ENCODE measurements at places on chromosomes 11 and 22.

- peak; percentile 24 for DNase-seq
These were observed 30.9 kb upstream of the CSNK1E start for GRCh38 chr22:38347944-38348750.

GRCh38 chr11:65114538-65115171 lies 2.8 kb downstream of the ZNHIT2 start:
- no peak for DNase-seq

GRCh38 chr11:12149672-12150225 lies 39.4 kb downstream of the MICAL2 start:
- DNase-seq: no peak

DNA sequence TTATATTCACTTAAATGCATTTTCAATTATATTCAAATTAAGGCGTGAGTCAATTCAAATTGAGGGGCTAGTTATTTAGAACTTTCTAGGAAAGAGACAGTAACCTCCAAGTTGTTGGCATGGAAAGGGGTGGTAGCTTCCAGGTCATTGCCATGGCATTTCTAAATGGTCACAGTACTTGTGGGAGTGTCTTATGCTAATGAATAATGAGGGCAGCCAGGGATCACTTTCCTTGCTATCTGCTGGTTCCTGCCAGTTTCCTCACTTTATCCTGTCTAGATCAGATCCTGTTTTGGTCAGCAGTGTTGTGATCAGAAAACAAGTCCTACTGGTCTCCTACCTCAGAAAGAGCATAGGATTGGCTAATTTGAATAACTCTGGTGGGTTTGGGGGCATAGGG lies 21.8 kb upstream of the RNASEH2C start:
- DNase-seq: no peak

GRCh38 chr22:23278883-23279675 lies 98.8 kb downstream of the BCR start:
- no peak for DNase-seq

DNA sequence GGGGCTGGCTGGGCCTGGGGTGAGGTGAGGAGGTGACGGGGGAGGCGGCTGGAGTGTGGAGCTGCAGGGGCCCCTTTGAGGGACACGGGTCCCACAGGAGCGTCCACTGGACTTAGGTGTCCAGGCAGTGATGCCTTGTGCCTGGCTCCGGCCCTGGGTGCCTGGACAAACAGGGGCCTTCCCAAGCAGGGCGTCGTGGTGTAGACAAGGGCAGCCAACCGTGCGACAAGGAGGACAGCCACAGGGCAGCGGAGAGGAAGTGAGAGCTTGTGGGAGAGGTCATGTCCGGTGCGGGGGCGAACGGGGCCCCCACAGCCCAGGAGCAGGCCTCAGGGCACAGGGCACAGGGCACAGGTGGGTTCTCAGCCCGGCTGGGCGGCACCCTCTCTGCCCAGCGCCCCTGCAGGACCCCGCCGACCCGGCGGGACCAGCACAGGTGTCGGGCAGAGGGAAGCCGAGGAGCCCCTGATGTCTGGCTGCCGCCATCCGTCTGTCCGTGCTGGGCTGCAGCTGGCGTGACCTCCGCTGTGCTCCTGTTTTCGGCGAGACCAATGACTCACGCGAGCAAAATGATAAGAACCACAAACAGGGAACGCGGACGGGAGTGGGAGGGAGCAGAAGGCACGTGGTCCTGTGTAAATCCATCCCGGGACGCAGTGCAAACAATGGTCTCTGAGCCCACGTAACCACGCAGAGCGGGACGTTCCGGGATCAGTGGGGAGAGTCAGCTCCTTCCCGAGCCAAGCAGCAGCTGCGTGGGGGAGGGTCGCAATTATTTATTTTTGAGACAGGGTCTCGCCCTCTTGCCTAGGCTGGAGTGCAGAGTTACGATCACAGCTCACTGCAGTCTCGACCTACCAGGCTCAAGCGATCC lies 49.1 kb upstream of the A4GALT start:
- peak; percentile 86 for DNase-seq

DNA sequence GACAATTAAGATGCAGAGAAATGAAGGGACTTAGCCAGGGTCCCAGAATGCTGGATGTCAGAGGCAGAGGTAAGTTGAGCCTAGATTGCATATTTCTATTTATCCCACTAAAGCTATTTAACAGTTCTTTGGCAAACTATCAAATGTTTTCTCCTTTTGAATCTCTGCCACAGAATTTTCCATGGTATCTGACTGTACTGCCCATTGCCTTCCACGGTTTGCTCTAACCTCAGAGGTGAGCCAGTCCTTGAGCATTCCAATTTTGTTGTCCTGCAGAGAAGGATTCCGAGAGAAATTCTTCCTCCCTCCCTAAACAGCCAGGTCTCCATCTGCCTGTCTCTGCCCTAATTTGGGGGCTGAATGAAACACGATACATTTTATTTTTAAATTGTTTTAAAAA lies 368.3 kb upstream of the SYN3 start:
- DNase-seq: no peak

GRCh38 chr11:73310661-73311393 lies 2.8 kb downstream of the ARHGEF17 start:
- no peak for DNase-seq

DNA sequence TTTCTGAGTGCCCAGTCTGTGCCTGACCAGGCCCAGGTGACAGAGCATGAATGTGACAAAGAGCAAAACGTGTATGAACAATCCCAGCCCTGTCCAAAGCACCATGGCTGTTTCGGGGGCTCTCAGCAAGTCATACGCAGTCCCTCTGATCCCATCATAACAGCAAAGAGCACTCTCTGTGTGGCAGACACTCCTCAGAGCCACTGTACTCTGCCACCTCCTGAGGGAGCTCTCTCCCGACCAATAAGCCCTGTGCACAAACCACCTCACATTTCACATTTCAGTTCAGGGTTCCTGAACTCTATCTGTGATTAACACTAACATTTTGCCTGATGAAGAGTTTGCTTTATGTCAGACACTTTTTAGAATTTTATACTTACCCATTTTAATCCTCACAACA lies 6.6 kb downstream of the DGCR2 start:
- peak; percentile 15 for DNase-seq

GRCh38 chr11:120244476-120245365 lies 4.8 kb downstream of the POU2F3 start:
- no peak for DNase-seq

DNA sequence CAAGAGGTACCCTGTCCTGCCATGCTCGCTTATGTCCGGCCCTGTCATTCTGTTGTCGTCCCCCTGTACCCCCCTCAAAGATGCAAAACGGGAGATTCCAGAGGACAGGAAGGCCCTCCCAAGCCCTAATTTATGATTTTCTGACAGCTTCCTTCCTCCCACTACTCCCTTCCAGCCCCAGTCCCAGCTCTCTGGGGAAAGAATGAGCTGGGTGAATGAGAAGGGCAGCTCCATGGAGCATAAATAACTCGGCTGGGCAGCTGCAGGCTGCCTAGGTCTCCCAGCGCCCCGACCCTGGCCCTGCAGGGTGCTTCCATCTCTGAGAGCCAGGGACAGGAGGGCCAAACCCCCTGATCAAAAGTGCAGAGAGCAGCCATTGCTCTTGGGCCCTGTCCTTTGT lies 3.9 kb upstream of the EMID1 start:
- no peak for DNase-seq

DNA sequence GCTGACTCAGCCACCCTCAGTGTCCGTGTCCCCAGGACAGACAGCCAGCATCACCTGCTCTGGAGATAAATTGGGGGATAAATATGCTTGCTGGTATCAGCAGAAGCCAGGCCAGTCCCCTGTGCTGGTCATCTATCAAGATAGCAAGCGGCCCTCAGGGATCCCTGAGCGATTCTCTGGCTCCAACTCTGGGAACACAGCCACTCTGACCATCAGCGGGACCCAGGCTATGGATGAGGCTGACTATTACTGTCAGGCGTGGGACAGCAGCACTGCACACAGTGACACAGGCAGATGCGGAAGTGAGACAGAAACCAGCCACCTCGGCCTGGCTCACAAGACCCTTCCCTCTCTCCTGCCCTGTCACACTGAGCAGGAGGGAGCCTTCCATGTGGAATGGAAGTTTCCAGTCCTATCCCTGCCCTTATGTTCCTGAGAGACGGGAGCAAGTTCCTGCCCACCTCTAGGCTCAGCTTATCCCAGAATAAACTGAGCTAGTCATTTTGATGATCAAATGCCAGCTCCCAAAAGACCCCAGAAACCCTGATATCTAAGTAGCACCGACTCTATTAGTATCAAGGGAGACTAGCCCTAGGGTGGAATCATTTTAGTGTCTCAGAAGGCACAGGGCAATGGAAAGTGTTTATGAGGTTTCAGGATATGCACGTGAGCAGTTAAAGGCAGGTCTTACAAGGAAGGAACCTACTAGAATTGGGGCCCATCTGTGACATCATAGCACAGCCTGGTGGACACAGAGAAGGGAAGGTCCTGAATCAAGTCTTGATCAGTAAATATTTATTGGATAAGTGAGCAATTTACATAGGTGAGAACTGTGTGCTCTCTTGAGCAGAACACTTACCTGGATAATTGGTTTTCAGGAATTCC lies 6.3 kb upstream of the IGLL5 start:
- no peak for DNase-seq

GRCh38 chr11:57885298-57886050 lies 123.9 kb downstream of the CTNND1 start:
- DNase-seq: peak; percentile 30

- no peak for DNase-seq
These were observed 7.1 kb upstream of the KCNJ11 start for GRCh38 chr11:17395554-17395961.

GRCh38 chr11:208917-209260 lies 1.4 kb downstream of the RIC8A start:
- no peak for DNase-seq

DNA sequence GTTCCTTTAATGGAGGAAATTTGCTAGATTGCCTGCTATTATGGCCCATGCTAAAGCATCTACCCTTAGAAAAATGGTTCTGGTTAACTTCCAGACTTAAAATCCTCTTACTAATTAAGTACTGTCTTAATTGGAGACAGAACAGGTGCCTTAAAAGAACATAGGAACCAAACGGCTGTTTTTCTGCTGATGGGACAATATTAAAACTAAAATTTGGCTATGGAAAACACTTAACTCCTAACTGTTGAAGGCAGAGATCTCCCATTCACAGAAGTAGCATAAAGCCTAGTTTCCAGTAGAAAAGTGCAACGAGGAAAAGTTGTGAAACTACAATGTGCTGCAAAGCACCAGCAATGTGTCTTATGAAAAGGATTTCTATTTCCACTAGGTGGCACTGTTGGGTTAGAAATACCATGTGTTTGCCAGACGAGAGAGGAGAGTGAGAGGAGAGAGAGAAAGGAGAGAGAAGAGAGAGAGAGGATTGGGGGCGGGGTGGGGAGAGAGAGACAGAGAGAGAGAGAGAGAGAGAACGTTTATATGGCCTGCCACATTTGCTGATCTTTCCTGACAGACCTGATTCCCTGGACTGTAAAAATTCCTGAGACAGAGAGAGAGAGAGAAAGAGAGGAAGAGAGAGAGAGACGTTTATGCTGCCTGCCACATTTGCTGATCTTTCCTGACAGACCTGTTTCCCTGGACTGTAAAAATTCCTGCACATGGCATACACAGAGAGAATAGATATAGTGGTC lies 51.5 kb downstream of the FAM181B start:
- DNase-seq: peak; percentile 70

- DNase-seq: peak; percentile 76
These were observed 203.7 kb downstream of the PGR start for GRCh38 chr11:100925935-100926334.

DNA sequence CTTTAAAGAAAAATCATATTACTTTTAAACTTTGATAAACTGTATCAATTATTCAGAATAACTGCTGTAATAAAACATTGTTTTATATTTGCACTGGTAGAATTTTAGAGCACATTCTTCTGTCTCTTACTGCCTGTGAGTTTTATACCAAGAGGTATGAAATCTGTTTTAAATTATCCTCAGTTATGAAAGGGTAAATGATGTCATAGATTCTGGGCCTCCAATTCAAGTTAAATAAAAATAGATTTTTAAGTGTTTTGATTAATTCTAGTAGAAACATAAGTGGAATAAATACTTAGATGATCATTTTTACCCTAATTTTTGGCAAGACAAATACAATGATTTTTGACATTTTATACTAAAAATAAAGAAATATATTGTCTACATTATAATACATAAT lies 93.0 kb downstream of the GUCY1A2 start:
- DNase-seq: peak; percentile 56

- DNase-seq: no peak
These were observed 30.0 kb upstream of the TLCD5 start for GRCh38 chr11:120295099-120295498.

GRCh38 chr22:31099386-31099785 lies 8.0 kb downstream of the SELENOM start:
- peak; percentile 44 for DNase-seq

GRCh38 chr11:6629892-6630631 lies 10.8 kb upstream of the TPP1 start:
- DNase-seq: no peak

DNA sequence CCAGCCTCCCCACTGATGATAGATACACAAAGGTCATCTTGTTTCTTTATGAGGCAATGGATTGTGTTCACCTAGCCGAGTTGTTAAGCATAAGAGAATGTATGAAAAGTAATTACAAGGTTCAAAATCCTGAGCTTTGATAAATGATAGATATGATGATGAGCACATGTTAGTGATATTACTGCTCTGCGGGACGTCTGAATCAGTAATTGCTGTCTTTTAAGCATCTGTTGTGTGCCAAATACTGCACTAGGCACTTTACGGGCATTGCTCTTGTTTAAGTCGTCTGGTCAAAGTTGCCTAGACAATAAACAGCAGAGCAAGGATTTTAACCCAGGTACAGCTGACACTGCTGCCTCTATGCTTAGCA lies 559 bp upstream of the RNF141 start:
- peak; percentile 19 for DNase-seq
